HuH-7 (cell line): ENCODE measurements at places on chromosomes 5 and 9.

GRCh38 chr5:122126756-122127321, 2.5 kb upstream of the ZNF474 start:
- no peak for DNase-seq

- no peak for DNase-seq
These were observed 50.4 kb upstream of the CKMT2 start for GRCh38 chr5:81182396-81183390.

GRCh38 chr9:36046923-36047322, 10.2 kb downstream of the RECK start:
- DNase-seq, result peak; percentile 16

- DNase-seq, result no peak
These were observed 3.2 kb upstream of the CCDC171 start for GRCh38 chr9:15549611-15550010.

DNA sequence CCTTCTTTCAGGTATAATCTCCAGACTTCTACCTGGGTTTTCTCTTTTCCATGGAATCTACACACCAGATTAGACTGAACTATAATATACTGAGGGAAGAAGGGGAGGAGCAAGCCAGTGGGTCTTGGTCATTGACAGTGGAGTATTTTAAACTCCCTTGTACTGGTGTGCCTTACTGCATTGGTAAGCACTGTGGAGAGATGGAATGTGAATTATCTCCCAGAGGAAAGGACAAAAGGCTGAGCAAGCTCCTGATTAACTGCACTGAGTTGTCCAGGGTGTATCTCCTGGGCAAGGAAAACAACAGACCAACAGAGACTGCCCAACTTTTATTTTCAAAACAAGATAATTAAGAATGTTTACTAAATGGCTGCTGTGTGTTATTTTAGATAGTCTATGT, 29.8 kb upstream of the SLCO6A1 start:
- DNase-seq, result no peak

DNA sequence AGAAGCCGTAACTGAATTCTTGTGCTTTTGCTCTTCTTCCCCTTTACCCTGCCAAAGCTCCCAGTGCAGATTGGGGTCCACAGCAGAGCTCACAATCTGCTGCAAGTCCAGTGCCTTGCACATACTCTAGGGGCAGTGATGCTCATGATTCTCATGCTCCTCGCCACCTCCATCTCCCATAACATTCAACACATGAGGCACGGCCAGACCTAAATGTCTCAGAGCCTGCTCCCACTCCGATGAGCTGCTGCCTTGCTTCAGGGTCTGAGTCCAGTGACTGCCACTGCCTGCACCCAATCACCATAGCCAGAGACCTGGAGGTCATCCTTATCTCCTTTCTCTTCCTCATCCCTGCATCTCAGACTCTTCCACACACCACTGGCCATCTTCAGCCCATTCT, 10.5 kb downstream of the CSF1R start:
- DNase-seq, result no peak

GRCh38 chr5:149901511-149901910, 43.1 kb downstream of the PDE6A start:
- no peak for DNase-seq

GRCh38 chr9:883011-883410, 41.5 kb downstream of the DMRT1 start:
- DNase-seq, result no peak

GRCh38 chr5:14219800-14220512, 76.8 kb downstream of the TRIO start:
- no peak for DNase-seq

- no peak for DNase-seq
These were observed 264.6 kb downstream of the TMEM167A start for GRCh38 chr5:82812575-82812974.

GRCh38 chr5:600886-601541, 11.1 kb upstream of the CEP72 start:
- no peak for DNase-seq

DNA sequence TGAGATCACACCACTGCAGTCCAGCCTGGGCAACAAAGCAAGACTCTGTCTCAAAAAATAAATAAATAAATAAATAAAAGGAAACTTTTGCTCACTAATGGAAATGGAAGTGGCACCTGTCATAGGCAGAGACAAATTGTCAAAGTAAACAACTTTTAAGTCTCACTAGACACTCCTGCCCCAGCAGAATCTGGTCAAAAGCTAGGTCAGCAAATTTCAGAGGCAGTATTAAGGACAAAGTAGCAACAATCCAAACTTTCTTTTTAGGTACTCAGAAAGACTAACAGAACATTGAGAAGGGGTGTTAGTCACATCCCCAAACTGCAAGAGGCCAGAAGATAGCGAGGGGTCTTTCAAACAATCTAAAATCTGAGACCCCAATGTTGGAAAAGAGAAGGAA, 101.4 kb upstream of the MSX2 start:
- no peak for DNase-seq

- no peak for DNase-seq
These were observed 5.5 kb downstream of the NKX2-5 start for GRCh38 chr5:173229382-173229959.

DNA sequence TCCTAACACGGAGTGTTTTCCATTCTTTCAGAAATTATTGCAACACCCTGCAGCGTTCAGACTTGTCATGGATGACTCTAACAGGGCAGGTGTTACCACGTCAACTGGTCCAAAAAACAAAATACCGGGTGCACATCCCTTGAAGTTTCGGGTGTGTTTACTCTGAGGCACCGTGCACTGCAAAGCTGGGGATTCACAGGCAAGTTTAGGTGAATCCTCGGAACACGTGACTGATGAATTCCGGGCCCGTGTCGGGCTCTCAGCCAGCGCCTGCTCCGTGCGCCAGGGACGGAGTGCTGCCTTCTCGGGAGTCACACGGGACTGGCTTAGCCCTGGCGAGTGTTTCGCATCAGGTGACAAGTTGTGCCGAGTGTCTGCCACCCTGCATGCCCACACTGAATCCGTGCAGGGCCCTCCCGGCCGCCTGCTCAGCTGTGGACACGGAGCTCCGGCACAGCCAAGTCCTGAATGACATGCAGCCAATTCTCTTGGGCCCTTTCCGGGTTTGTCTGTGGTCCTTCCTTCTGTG, 66.0 kb upstream of the IRX4 start:
- no peak for DNase-seq
